ENCODE measurements at places on chromosomes 12 and 14. TPM values are rescaled to one million over a fixed set of nuclear protein-coding genes. Genes with fewer than 3 reads are reported as not detected.

Gene TPH2
- total RNA-seq: not detected

Gene CCDC184
- 1.7 TPM for total RNA-seq

Gene PPP1R1A
- total RNA-seq: 0.54 TPM

Gene NPFF
- not detected for total RNA-seq

Gene PWP1
- total RNA-seq: 32.7 TPM

Gene PROX2
- not detected for total RNA-seq

Gene DPY19L2
- total RNA-seq: 19.0 TPM

Gene NRXN3
- total RNA-seq: 10.7 TPM
